ENCODE measurements at places on chromosomes 13 and 19.

GRCh38 chr13:112709825-112710783, 20.3 kb downstream of the ATP11A start:
- DNase-seq, result no peak

- peak; percentile 98 for DNase-seq
Observed at GRCh38 chr19:17390665-17391370, 3.2 kb downstream of the CCDC194 start.

DNA sequence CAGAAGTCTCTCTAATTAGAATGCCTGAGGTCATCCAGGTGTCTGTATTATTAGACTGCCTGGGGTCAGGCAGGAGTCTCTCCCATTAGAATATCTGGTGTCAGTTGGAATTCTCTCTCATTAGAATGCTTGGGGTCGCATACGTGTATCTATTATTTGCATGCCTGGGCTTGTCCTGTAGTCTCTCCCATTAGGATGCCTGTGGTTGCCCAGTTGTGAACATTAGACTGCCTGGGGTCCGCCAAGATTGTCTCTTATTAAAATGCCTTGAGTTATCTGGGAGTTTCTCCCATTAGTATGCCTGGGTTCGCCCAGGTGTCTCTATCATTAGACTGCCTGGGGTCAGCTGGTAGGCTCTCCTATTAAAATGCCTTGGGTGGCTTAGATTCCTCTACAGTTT, 1494.7 kb downstream of the UQCRFS1 start:
- no peak for DNase-seq

- no peak for DNase-seq
Observed at GRCh38 chr13:104920091-104920490, 1615.4 kb downstream of the EFNB2 start.

GRCh38 chr13:105997581-105998550, 537.6 kb downstream of the EFNB2 start:
- no peak for DNase-seq

GRCh38 chr13:32126278-32126677, 94.7 kb downstream of the FRY start:
- no peak for DNase-seq

DNA sequence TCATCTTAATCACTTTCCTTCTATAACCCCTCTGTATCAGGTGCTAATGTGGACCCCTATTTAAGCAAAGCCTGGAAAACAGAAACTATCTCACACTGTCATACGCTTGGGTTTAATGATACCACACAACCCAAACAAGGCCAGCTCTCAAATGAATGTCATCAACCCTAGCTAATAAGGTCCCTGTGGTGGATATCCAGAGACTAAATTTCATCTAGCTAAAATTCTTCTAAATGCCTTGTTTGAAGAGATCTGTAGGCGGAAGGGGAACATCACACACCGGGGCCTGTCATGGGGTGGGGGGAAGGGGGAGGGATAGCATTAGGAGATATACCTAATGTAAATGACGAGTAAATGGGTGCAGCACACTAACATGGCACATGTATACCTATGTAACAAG, 95.5 kb downstream of the FOXO1 start:
- DNase-seq, result no peak

DNA sequence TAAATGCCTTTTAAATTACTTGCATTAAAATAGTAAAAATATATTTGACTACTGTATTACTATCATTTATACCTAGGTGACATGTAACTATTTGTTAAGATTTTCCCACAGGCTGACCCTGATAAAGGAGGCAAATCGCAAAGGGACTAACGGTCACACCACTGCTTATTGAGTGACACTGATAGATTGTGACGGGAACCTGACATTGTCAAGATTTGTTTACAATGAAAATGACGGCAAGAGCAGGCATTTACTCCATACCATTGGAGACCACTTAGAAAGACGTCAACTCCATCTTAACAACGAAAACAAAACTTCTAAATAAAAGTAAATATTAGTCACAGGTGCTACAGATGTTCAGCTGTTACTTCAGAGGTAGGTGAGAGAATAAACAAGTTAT, 289.0 kb downstream of the DACH1 start:
- DNase-seq, result no peak

- DNase-seq, result no peak
Observed at GRCh38 chr19:56132316-56132822, 8.7 kb upstream of the ZNF444 start.

GRCh38 chr19:46115396-46116106, 8.9 kb downstream of the IGFL3 start:
- peak; percentile 31 for DNase-seq

DNA sequence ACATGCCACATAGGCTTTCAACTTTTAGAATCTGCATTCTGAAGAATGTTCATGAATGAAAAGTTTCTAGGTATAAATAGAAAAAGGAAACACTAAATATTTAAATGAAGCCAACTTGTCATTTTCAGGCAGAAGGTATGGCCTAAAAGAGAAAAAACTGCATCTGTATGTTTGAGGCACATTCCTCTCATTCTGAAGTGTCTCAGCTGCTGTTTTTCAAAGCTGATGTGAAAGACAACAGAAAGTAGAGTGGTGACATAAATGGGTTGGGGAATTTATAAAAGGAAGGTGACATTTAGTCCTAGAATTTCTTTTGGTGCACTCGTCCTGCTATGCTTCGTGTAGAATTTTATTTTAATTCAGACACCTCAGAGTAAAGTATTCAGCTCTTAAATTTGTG, 539.6 kb upstream of the SLITRK5 start:
- DNase-seq, result no peak

DNA sequence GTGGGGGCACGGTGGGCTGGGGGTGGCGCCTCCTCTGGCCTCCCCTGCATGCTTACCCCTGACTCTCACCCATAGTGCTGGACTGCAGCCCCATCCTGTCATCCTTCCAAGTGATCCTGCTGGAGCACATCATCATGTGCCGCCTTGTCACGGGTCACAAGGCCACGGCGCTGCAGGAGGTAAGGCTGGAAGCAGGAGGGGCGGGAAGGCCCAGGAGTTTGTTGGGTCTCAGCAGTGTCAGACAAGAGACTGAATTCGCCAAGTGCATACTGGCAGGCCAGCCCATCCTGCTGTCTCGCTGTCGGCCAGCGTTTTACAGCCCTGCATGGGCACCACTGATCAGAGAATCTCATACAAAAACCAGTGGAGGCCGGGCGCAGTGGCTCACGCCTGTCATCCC, 23.1 kb downstream of the MAU2 start:
- DNase-seq, result no peak

GRCh38 chr19:35509861-35510625, 3.4 kb downstream of the DMKN start:
- peak; percentile 95 for DNase-seq

GRCh38 chr13:92320323-92320722, 906.3 kb upstream of the GPC6 start:
- no peak for DNase-seq

DNA sequence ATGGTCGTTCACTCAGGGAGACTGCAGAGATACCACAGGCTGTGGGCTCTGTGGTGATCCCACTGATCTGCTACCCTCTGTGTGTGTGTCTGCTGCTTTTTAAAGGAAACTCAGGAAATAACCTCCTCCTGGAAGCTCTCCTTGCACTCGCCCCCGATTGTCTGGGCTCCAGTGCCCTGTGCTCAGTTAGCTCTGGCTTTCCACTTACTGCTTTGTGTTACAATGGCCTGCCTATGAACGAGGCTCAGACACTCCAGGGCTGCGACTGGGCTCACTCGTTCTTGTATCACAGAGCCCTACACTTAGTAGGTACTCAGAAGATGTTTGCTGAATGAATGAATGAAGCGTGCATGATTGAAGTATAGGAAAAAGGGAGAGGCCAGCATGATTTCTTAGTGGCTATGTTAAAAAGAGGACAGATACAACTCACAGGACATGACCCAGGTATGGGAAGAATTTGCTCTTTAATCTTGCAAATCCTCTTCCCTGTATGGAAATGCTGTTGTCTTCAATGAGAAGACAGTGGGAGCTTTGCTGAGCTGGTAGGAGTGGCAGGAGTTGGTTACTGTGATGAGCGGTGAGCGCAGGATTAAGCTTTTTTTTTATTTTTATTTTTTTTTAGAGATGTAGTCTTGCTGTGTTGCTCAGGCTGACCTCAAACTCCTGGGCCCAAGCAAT, 26.4 kb downstream of the B3GLCT start:
- DNase-seq, result no peak

DNA sequence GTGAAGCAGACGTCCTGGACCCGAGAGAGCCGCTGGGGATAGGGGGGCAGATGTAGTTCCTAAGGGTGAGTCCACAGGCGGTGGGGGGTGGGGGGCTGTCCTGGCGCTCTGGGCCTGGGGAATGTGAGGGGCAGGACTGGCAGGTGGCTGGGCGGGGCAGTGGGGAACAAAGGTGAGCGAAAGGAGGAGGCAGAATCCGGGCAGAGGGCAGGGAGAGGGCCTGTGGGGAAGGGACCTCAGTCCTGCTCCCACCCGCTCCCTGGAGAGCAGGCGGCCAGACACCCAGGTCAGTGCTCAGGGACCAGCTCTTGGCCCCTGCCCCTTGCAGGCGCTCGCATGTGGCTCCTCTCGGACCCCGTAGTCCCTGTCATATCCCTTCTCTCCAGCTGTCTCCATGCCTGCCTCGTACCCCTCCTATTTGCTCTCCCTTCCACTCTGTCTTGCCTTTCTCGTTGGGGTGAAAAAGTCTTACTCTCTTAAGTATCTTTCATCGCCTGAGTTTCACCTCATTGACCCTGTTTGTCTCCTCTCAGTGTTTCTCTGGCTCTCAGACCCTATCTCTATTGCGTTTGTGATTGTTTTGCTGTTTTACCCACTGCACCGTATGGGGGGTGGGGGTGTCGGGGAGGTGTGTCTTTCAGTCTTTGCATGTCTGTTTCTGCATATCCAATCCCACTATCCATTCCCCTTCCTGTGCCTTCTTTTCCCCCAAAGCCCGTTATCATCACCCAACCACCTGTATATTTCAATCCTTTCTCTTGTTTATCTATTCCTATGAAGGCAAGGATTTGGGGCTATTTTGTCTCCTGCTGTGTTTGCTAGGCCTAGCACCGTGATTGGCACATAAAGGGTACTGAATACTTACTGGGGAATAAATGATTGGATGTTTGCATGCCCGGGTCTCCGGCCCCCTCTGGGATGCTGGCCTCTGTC, 5.8 kb downstream of the SPHK2 start:
- no peak for DNase-seq

DNA sequence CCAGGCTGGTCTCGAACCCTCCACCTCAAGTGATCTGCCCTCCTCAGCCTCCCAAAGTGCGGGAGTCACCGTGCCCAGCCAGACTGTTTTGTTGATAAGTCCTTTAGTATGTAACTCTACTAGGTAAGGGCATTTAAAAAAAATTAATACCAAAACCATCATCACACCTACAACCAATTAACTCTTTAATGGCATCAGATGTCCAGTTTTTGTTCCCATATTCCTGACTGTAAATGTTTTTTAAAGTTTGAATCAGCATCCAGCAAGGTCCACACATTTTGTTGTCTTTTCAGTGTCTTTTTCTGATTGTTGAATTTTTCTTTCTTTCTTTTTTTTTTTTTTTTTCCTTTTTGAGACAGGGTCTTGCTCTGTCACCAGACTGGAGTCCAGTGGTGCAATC, 5.6 kb downstream of the FCGRT start:
- DNase-seq, result no peak

GRCh38 chr13:104442536-104442935, 1376.3 kb upstream of the SLC10A2 start:
- DNase-seq, result no peak

DNA sequence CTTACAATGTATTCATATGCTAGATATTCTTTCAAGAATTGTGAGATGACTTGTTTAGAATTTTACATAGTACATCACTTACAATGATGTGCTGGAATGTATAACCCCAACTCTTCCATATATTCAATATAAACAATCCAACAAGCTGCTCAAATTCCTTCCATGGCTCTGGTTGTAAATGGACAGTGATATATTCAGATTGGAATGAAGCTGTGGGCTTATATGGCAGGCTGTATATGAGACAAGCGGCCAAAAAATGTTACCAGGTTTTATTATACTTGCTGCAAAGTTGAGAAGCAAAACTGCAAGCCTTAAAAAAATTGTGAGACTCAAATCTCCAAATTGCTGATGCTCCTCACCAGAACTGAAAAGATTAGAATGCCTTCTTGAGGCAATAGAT, 83.6 kb upstream of the KLF12 start:
- DNase-seq, result no peak

- DNase-seq, result no peak
Observed at GRCh38 chr13:111323950-111324651, 3.7 kb downstream of the TEX29 start.

- DNase-seq, result peak; percentile 47
Observed at GRCh38 chr13:107864543-107865317, 350.6 kb downstream of the LIG4 start.

DNA sequence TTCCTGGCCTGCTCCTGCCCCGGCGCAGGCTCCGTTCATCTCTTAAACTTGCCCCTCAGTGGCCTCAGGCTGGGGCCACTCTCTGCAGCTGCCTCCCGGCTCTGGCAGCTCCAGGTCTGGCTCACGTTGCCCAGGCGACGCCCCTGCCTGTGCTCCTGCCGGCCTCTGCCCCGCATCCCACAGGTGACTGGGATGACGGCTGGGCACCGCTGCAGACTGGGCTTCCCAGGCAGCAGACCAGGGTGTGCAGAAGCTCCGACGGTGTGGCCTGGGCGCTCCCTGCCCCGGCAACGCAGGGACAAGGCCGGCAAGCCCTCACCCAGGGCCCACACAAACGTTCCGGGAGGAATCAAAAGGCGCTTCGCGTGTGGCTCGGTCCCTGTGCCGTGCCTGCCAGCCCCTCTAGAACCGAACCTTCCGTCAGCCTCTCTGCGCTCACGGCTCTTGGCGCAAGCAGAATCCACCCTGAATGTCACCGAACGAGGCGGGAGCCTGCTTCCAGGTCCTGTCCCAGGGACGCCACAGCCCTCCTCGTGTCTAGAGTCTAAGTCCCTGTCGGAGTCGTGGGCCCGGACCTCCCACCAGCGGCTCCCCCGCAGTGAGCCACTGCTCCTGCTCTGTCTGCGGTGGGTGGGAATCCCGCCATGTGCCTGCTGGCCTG, 64.8 kb downstream of the MLLT1 start:
- DNase-seq, result no peak

DNA sequence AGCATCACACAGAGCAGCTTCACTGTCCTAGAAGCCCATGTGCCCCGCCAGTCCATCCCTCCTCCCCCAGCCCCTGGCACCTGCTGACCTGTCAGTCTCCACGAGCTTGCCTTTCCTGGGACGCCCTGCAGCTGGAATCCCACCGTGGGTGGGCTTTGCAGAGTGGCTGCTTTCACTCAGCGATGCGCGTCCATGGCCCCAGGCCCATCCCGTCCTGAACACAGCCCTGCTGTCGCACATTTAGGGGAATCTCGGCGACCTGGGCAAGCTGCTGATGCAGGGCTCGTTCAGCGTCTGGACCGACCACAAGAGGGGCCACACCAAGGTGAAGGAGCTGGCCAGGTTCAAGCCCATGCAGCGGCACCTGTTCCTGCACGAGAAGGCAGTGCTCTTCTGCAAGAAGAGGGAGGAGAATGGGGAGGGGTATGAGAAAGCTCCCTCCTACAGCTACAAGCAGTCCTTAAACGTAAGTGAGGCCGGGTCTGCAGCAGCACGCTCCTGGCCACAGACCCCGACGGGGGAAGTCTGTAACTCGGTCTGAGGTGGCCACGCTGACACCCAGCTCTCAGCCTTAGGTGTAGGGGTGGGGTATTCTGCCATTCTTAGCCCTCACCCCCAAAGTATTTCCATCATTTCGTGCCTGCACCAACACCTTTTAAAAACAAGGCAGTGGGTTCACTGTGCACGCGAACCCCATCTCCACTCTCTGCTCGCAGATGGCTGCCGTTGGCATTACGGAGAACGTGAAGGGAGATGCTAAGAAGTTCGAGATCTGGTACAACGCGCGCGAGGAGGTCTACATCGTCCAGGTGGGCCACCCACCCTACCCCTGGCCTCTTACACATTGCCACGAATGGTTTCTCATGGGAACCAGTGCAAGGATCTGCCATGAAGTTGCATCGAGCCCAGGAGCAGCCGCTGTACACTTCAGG, 18.3 kb upstream of the F7 start:
- no peak for DNase-seq

GRCh38 chr19:19232261-19232721, 20.5 kb downstream of the NCAN start:
- no peak for DNase-seq
